ENCODE measurements at places on chromosomes 2 and 18. TPM values are rescaled to one million over a fixed set of nuclear protein-coding genes. Genes with fewer than 3 reads are reported as not detected.
A peak's percentile ranks its signal among the peaks of the same experiment; 100 is the strongest.

GRCh38 chr2:170917219-170917913 lies 11.7 kb upstream of the GORASP2 start:
- peak; percentile 74 for DNase-seq
- H3K36me3 ChIP-seq: no peaks in the 10 kb centered on the region
- H3K4me3 ChIP-seq: no peak overlapping the region
- peak overlapping the region; percentile 57 for H3K27ac ChIP-seq
- peaks cover 18% of the 10 kb centered on the region for H3K4me1 ChIP-seq

- H3K4me1 ChIP-seq: no peaks in the 10 kb centered on the region
- no peak overlapping the region for H3K4me3 ChIP-seq
- H3K27me3 ChIP-seq: no peaks in the 10 kb centered on the region
Observed at GRCh38 chr18:79413426-79413825, 17.7 kb downstream of the NFATC1 start.

- peaks cover 16% of the 10 kb centered on the region for H3K4me1 ChIP-seq
- no peaks in the 10 kb centered on the region for H3K27me3 ChIP-seq
- DNase-seq: no peak
- no peak overlapping the region for H3K4me3 ChIP-seq
- H3K27ac ChIP-seq: no peak overlapping the region
- no peaks in the 10 kb centered on the region for H3K36me3 ChIP-seq
Observed at GRCh38 chr2:46956981-46957531, 41.5 kb upstream of the MCFD2 start.

DNA sequence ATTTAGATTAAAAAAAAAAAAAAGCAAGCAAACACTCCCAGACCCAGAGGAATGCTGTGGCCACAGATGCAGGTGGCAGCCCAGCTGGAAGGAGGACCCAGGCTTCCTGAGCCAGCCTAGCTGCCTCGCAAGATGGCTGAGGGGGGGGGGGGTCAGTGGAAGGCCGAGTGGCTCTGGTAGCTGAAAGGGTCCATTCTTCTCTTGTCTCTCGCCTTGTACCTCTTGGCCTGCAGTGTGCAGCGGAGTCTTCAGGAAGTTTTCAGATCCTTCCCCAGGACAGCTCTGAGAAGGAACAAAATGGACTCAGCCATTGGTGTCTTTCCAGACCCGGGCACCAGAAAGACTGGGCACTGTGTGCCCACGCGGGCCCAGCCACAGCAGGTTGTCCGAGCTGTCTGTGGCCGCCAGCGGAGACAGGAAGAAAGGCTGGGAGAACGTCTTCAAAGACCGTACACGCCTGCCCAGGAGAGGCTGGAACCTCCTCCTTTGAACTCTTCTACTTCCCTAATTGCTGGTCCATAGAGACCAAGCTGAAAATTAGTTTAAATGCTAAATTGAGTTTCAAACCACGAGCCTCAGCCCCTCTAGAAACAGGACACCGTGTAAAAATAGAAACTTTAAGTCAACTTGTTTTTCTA lies 21.3 kb downstream of the APCDD1 start:
- H3K36me3 ChIP-seq: no peaks in the 10 kb centered on the region
- no peaks in the 10 kb centered on the region for H3K27me3 ChIP-seq
- H3K4me3 ChIP-seq: no peak overlapping the region
- H3K4me1 ChIP-seq: peaks cover 17% of the 10 kb centered on the region

DNA sequence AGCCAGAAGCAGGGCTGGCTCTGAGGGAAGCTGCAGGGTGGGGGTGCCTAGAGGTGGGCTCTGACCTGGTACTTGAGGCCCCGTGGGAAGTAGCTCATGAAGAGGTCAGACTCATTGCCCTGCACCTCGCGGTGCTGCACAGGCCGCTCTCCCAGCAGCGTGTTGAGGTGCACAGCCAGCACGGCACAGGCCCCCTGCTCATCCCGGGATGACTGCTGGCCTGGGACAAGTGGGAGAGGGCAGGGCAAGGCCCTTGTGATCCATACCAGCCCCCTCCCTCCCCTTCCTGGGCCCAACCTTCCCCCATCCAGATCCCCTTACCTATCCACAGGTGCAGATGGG lies 8.7 kb downstream of the CAPG start:
- no peak overlapping the region for H3K27ac ChIP-seq
- H3K36me3 ChIP-seq: no peaks in the 10 kb centered on the region
- H3K4me3 ChIP-seq: no peak overlapping the region
- H3K4me1 ChIP-seq: no peaks in the 10 kb centered on the region
- DNase-seq: no peak

GRCh38 chr2:109727929-109728447 lies 66.1 kb upstream of the RGPD5 start:
- H3K4me3 ChIP-seq: no peak overlapping the region
- H3K36me3 ChIP-seq: no peaks in the 10 kb centered on the region
- H3K4me1 ChIP-seq: no peaks in the 10 kb centered on the region
- no peaks in the 10 kb centered on the region for H3K27me3 ChIP-seq
- DNase-seq: no peak

GRCh38 chr2:14634489-14635390 lies 2.2 kb downstream of the LRATD1 start:
- H3K4me1 ChIP-seq: peaks cover 8% of the 10 kb centered on the region
- H3K36me3 ChIP-seq: no peaks in the 10 kb centered on the region
- H3K27me3 ChIP-seq: peaks cover 13% of the 10 kb centered on the region
- H3K4me3 ChIP-seq: peak overlapping the region; percentile 79
- H3K27ac ChIP-seq: peak overlapping the region; percentile 70
- DNase-seq: peak; percentile 91

DNA sequence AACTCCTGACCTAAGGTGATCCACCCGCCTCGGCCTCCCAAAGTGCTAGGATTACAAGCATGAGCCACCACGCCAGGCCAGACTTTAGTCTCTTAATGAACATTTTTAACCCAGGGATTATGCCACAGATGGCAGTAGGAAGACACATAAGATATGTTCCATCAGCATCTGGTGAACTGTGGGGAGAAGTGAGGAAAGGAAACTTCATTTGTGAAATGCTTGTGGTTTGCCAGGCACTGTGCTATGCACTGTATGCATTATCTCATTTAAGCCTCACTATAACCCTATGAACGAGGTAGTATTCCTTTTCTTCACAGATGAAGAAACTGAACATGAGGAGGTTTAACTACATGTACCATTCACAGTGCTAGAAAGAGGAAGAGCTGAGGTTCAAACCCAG lies 29.3 kb downstream of the PTRHD1 start:
- H3K36me3 ChIP-seq: peaks cover 6% of the 10 kb centered on the region
- no peaks in the 10 kb centered on the region for H3K27me3 ChIP-seq
- H3K27ac ChIP-seq: no peak overlapping the region
- DNase-seq: no peak
- no peaks in the 10 kb centered on the region for H3K4me1 ChIP-seq

DNA sequence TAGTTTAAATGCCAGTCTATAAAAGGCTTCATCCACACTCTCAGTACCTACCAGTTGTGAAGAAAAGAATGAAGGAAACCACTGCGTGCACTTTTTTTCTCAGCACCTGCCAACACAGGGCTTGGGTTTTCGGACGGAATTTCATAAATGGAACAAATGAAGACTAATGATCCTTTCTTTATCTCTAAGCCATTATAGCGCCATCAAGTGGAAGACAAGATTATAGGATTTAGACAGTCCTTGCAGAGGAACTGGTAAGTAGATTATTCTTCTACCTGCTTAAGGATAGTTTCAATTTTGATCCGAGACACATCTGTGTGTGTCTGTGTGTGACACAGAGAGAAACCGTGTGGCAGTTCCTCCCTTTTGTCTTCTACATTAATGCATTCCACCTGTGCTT lies 245.6 kb downstream of the NRXN1 start:
- no peak overlapping the region for H3K27ac ChIP-seq
- H3K27me3 ChIP-seq: no peaks in the 10 kb centered on the region
- no peaks in the 10 kb centered on the region for H3K4me1 ChIP-seq
- H3K36me3 ChIP-seq: no peaks in the 10 kb centered on the region

DNA sequence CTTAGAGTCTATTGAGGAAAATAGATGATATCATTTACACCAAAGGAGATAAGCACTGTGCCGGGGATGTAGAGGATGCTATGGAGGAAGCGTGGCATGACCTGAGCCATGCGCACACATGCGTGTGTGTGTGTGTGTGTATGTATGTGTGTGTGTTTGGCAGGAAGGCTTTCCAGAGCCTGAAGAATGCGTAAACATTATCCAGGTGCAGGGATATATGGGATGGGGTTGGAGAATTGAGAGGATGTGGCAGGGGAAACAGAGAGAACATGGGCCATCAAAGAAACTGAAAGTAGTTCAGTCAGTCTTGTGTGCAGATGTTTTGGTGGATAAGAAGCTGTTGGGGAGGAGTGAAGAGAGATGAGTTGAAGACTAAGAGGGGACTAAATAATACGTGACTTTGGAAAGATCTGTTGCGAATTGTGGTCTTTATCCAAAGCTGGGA lies 9.3 kb upstream of the STAT1 start:
- H3K27ac ChIP-seq: no peak overlapping the region
- no peaks in the 10 kb centered on the region for H3K36me3 ChIP-seq

DNA sequence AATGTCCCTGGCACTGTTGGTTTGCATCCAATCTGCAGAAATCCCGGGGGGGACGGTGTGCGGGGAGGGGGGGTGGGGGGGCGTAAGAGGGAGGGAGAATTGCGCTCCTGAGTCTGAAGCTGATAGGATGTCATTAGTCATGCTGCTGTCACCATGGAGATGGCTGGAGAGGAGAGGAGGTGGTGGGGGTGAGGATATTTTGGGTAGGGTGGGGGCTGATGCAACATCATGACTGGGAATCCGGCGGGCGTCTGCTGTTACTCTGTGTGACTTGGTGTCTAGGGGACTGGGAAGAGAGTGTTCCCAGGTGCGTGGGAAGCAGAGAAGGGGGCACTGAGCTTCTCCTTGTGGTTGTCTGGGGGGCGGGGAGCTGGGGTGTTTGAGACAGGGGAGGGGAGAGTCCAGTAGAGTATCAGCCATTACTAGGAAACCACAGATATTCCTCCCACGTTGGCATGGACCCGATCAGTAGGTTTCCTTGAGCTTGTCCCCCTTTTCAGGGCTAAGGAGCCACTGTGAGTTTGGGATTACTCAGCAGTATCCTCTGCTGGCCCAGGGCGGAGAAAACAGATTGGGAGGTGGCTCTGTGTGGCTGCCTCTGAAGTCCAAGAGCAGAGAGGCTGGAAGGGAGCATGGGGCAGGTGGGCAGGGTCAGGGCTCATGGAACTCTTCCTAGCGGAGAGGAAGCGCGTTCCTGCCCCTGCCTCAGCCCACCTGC lies 18.9 kb downstream of the TET3 start:
- no peaks in the 10 kb centered on the region for H3K36me3 ChIP-seq
- DNase-seq: peak; percentile 29
- no peak overlapping the region for H3K27ac ChIP-seq
- H3K4me1 ChIP-seq: peaks cover 48% of the 10 kb centered on the region

DNA sequence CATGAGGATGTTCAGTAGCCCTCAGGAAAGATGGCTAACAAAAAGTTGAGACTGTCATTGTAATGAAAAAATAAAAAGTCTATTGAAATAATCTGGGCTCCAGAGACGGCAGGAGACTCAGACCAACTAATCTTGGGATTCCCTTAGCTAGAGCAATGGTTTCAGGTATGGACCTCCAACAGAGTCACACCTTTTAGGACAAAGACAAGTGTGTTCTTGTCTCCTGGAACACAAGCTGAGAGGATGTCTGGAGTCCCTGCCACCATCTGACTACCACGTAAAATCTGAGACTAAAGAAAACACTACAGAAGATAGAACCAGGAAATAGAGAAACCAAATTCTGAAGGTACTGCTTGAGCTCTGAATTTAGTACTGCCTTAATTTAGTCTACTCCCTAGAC lies 103.3 kb upstream of the RBBP8 start:
- H3K27ac ChIP-seq: no peak overlapping the region
- H3K4me3 ChIP-seq: no peak overlapping the region
- H3K27me3 ChIP-seq: no peaks in the 10 kb centered on the region

DNA sequence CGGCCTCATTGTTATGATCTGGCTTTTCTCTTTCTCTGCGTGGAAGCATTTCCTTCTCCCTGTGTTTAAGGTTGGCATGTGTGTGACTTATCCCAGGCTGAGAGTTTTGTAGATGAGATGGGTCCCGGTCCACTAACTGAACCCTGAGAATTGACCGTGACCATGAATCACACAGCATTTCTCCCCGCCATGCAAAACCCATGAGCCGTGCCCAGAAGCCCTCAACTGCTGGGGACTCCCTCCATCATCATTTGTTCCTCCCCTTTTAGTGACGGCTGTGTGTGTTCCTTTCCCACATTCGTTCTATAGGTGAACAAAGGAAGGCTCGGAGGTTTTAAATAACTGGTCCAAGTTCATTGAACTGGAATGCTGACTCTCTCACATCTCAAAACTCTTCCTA lies 30.1 kb upstream of the TXNDC2 start:
- H3K27ac ChIP-seq: peak overlapping the region; percentile 67
- H3K4me3 ChIP-seq: no peak overlapping the region
- no peak for DNase-seq

- no peaks in the 10 kb centered on the region for H3K27me3 ChIP-seq
- H3K36me3 ChIP-seq: no peaks in the 10 kb centered on the region
- H3K4me1 ChIP-seq: no peaks in the 10 kb centered on the region
- H3K27ac ChIP-seq: no peak overlapping the region
Observed at GRCh38 chr18:26438980-26439379, 109.4 kb downstream of the KCTD1 start.

DNA sequence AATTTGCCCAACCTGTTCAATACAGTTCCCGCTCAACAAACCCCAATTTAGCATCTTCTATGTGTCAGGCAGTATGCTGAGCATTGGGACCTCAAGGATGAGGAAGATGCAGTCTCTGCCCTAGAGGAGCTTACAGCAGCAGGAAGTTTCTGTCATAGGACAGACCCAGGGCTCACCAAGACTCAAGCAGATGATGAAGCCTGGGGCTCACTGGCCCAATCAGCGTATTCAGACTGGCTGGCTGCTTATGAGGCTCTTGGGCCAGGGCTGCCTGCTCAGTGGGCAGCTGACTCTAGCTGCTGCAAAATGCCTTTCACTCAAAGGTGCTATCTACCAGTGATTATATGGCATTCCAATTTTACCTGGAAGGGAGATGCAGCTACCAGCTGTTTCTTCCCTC lies 2.1 kb downstream of the FAM178B start:
- no peak for DNase-seq
- H3K27me3 ChIP-seq: no peaks in the 10 kb centered on the region
- no peak overlapping the region for H3K27ac ChIP-seq
- no peak overlapping the region for H3K4me3 ChIP-seq

- peak overlapping the region; percentile 32 for H3K27ac ChIP-seq
- no peak overlapping the region for H3K4me3 ChIP-seq
- H3K36me3 ChIP-seq: no peaks in the 10 kb centered on the region
- DNase-seq: no peak
- no peaks in the 10 kb centered on the region for H3K4me1 ChIP-seq
Observed at GRCh38 chr2:218369330-218369729, 12.7 kb downstream of the CATIP start.

DNA sequence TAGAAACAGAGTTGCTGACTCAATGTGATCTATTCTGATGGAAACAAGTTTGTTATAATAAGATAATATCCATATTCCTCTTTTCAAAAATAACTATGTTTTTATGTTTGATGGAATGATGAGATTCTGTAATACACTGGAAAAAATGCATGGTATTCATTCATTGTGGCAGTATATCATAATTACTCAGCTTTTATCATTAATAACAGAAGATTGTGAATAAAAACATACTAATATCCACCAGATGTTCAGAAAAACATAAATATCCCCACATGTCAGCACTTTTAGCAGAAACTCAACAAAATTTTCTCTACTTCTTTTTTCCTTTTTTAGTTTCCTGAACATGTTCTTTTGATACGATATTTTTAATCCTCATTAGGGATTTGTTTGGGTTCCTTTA lies 130.9 kb upstream of the CAVIN2 start:
- no peaks in the 10 kb centered on the region for H3K4me1 ChIP-seq
- no peaks in the 10 kb centered on the region for H3K36me3 ChIP-seq
- H3K27ac ChIP-seq: no peak overlapping the region
- H3K27me3 ChIP-seq: no peaks in the 10 kb centered on the region

FIGN gene
- 1.4 TPM for polyA plus RNA-seq

SERPINB11 gene
- not detected for polyA plus RNA-seq

KCNJ13 gene
- 43.1 TPM for polyA plus RNA-seq

EPB41L3 gene
- polyA plus RNA-seq: 22.9 TPM

PDE11A gene
- polyA plus RNA-seq: 0.71 TPM

UGT1A5 gene
- not detected for polyA plus RNA-seq

SPOPL gene
- 6.7 TPM for polyA plus RNA-seq

PLEKHH2 gene
- polyA plus RNA-seq: 3.3 TPM

Measured in hepatocyte (in vitro differentiated cells).